NCI-H748 treated with DMSO at 0.1 percent for 48 hours (cell line): ENCODE measurements at places on chromosomes 5 and 9.

- no peak for DNase-seq
Observed at GRCh38 chr9:125914411-125914810, 167.2 kb downstream of the PBX3 start.

GRCh38 chr5:177077335-177077734 lies 9.4 kb upstream of the FGFR4 start:
- no peak for DNase-seq

- peak; percentile 9 for DNase-seq
Observed at GRCh38 chr9:22228542-22228941, 218.1 kb upstream of the DMRTA1 start.

DNA sequence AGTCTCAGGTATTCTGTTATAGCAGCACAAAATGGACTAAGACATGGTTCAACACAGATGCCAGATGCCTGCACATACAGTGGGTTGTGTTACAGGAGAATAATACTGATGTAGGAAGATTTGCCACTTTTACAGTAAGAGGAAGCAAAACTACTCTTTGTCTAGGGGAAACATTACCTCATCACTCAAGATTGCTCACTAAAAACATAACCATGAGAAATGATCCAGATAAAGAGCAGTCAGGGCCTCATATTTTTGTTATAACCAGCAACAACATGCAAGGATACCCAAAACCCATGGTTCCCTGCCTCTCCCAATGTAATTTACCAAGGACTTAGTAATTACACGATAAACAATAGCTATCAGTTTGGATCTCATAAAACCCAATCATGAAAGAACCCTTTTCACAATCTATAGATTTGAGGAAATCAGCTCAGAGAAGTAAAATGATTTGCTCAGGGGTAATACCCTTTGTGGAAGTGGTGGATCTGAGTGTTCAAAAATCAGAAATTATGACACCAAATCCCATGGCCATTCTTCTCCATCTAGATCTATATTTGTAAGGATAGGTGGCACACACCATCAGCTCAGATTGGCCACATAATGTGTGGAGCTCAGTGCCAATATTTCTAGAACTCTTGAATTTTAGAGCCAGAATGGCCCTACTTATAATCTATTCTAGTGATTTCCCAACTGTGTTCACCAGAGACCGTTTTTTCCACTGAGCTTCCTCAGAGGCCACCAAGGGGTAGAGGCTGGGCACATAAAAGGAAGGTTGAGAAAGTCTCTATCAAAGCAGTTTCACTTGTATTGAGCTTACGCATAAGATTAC lies 27.8 kb downstream of the DPYSL3 start:
- peak; percentile 48 for DNase-seq

DNA sequence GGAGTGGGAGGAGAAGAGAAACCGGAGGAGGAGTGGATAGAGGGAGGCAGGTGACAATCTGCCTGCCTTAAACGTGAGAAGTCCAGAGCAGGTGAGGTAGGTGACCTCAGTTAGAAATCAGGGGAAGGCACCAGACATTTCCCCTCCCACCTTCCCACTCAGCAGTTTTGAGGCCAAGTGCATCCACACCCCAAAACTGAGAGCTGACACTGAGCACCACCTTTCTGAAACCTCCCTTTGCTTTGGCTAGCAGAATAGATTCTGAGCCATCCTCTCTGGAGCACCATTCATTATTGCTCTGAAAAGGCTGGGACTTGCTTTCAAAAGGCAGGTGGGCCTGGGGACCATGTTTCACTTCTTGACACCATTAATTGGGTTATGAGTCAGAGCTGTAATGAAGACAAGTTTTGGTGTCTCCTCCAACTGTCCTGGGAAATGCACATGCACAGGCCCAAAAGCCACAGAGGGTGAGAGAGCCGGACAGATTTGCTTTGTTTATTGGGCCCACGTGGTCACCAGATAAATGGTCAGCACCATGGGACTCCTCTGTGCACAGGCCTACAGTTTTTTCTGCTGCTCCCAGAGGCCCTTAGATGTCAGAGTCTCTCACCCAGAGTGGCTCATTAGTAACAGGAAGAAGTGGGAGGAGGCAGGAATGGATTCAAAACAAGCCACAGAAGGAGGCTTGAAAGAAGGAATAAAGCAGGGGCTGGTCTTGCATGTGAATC lies 314.7 kb downstream of the TLE1 start:
- no peak for DNase-seq

- DNase-seq = no peak
Observed at GRCh38 chr9:136667214-136667939, 4.7 kb downstream of the EGFL7 start.
